ENCODE measurements at places on chromosomes 1 and 21. TPM values are rescaled to one million over a fixed set of nuclear protein-coding genes. Genes with fewer than 3 reads are reported as not detected.

Gene PIP5K1A
- total RNA-seq = 38.9 TPM

Gene LRRC53
- 0.07 TPM for total RNA-seq

Gene ESPN
- 74.3 TPM for total RNA-seq

Gene FAM72D
- total RNA-seq = 4.0 TPM

Gene SPATA6
- total RNA-seq = 9.1 TPM

Gene SYTL1
- total RNA-seq = 17.4 TPM

Gene ATF6
- 19.6 TPM for total RNA-seq

Gene HUNK
- total RNA-seq = 13.0 TPM

Gene RBM11
- total RNA-seq = 0.69 TPM

Gene TSEN15
- total RNA-seq = 18.5 TPM

- DNase-seq = no peak
These were observed 40.8 kb downstream of the ITSN1 start for GRCh38 chr21:33682992-33683627.

DNA sequence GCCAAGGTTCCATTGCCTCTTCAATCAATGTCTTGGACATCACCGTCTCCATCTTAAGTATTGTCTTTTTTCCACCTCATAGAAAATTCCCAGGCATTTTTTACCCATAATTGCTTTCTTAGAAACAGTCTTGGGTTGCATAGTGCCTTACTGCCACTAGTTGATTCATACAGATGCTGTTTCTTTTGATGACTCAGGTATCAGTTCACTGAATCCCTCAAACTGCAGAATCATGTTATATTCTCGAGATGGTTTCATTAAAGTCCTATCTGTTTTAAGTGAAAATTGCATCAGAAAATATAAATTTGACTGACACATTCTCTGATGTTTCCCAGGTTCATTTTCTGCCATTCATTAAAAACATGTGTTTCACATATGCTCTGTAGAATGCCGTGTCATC is 1489.1 kb downstream of the BRINP3 start:
- DNase-seq = no peak

DNA sequence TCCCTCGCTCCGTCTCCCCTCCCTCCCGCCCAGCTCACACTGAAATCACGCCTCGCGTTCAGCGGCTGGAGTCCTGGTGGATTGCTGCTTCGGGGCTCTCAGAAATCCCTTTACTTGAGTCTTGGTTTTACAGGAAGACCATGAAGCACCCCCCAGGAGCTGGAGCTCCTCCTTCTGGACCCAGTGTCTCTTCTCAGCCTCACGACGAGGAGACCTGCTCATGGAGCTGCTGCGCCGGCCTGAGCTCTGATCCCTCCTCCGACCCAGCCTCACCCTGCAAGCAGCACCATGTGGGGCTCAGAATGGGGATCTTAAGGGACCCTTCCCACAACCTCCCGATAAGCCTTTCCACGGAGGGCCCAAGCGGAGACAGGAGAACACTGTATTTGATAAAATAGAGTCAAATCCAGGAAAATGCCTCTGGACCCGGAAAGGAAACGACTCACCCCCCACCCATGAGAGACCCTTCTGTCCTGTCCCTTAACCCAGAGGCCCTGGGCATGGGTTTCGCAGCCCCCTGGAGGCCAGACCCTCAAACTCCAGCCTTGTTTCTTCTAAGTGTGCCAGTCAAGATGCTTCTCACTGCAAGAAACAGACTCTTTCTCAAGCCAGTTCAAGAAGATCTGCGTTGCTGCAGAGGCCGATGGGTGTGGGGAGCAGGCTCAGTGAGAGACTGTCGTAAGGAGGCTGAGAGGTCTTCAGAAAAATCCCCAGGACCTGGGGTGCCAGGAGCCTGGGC is 26.1 kb downstream of the PDE9A start:
- no peak for DNase-seq

GRCh38 chr1:32186077-32186476 is 6.6 kb downstream of the TXLNA start:
- no peak for DNase-seq

DNA sequence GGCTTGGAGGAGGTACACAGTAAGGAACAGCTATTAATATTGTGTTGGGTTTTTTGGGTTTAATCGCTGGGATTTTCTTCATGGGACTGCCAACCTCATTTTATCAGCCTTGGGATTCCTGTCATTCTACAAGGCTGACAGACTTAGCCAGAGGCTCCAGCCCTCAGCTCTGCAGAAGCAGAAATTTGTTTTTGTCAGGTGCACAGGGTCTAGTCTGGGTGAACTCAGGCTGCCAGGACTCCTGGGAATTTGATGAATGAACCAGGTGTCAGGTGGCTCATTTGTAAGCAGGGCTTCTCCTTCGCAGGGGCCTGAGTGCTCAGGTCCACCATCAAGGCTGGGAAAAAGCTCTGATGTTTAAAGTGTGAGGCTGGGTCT is 11.5 kb upstream of the ZNF362 start:
- no peak for DNase-seq

- no peak for DNase-seq
These were observed 1.0 kb downstream of the NTMT2 start for GRCh38 chr1:170146720-170147263.

- DNase-seq = no peak
These were observed 46.8 kb downstream of the TRPM2 start for GRCh38 chr21:44399955-44400790.

DNA sequence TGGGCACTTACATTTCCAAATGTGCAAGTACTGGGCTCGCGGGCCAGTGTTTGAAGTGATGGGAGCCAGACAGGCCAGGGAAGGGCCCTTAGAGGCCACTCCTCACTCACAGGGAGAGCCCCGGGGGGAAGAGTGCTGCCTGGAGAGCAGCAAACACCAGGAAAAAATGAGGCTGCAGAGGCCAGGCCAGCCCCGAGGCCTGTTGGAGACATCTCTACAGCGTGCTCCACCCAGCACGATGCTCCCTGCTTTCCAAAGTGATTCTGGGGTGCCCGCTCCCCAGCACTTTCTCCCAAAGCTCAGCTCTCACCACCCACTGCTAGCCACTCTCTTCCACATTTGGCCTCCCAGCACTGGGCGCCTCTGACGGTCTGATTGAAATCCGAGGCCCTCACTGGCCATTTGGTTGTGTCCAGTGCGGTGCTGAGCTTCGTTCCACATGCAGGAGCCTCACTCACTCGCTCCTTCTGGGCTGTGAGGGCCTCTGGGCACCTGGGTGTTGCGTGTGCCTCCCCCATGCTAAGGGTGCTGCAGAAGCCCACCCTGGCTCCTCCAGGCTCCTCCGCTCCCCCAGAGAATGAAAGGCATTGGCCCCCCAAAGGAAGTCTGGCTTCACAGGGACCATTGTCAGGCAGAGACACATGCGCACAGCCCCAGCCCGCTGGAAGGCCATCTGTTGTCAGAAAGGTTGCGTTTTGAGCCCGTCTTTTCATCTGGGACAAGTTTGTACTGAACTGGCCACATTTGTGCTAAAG is 385.4 kb upstream of the VAMP3 start:
- DNase-seq = peak; percentile 12

DNA sequence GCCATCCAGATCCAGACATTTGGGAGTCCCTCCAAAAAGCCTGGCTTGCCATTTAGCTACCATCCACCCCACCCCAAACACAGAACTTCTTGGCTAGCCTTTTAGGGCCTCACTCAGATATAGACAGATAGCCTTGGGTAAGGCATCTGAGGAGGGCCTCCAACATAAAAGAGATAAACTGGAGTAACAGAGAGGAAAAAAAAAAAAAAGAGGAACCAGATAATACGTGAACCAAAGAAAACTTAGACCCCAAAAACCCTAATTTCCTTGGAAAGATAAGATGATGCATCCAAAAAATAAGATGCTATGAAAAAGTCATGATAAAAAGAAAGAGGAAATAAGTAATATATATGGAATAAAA is 19.8 kb upstream of the LSS start:
- DNase-seq = no peak

DNA sequence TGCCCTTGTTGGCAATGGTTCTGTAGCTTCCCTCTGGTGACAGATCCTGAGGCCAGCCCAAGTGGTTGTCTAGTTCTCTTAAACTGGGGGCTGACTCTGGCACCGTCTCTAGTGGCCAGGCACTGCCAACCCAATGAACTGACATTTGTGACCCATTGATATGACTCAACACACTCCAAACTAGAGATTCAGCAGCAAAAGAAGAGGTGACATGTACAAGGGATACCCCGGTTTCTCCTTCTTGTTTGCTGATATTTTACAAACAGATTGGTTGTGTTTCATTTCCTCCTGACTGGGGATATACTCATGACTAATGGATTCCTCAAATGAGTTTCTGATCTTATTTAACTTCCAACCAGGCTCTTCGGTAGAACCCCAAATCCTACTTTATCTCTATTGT is 65.9 kb upstream of the DNAJC6 start:
- DNase-seq = no peak

- no peak for DNase-seq
These were observed 29.2 kb downstream of the CASZ1 start for GRCh38 chr1:10767282-10767681.

DNA sequence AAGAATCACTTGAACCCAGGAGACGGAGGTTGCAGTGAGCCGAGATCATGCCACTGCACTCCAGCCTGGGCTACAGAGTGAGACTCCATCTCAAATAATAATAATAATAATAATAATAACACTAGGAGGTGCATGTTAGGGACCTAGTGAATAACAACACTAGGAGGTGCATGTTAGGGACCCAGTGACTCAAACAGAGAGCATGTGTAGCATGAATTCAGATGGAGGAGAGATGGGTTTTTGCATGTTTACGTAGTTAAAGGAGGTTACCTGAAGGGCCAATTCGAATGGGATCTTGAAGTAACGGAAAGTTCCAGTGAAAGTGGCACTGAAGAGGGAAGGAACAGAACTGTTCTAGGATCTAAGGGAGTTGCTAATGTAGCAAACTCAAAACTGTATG is 7.1 kb upstream of the KCNK1 start:
- DNase-seq = no peak

DNA sequence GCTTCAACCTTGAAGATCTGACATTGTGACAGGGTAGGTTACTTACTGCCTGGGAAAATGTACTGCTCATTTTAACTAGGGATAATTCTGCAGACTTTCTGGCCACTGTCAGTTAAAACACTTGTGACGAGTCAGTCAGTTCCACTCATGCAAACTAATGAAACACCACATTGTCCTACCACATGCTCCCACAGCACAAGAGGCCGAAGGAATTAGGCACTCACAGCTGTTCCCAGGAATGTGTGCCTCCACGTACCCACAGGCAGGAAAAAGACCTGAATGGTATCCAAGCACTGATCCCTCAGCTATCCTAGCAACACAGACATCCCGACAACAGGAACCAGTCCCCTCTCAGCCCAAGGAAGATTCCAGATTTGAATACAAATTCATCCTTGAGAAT is 12.3 kb downstream of the BCAR3 start:
- no peak for DNase-seq

- DNase-seq = no peak
These were observed 35.5 kb upstream of the PTPRF start for GRCh38 chr1:43495204-43495603.

- no peak for DNase-seq
These were observed 23.1 kb downstream of the DYRK3 start for GRCh38 chr1:206658264-206658980.

- DNase-seq = no peak
These were observed 45.4 kb downstream of the TNFSF18 start for GRCh38 chr1:173005196-173005864.

DNA sequence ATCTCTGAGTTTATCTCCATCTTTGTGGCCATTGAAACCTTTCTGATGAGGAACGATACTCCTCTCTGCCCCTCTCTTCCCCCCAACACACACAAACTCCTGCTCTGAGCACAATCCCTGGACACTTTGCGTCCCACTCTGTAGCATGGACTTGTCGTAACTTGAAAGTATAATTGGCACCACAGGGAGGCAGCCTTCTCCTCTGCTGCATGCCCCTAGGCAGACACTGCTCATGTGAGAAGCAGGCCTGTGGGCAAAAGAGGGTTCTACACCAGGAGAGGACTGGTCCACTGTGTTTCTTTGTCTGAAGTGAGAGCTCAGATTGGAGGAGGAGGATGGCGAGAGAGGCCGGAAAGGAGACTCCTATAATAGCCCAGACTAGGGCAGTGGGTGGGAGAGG is 3.8 kb upstream of the PARS2 start:
- DNase-seq = no peak

GRCh38 chr1:206442101-206442500 is 28.2 kb upstream of the IKBKE start:
- no peak for DNase-seq

DNA sequence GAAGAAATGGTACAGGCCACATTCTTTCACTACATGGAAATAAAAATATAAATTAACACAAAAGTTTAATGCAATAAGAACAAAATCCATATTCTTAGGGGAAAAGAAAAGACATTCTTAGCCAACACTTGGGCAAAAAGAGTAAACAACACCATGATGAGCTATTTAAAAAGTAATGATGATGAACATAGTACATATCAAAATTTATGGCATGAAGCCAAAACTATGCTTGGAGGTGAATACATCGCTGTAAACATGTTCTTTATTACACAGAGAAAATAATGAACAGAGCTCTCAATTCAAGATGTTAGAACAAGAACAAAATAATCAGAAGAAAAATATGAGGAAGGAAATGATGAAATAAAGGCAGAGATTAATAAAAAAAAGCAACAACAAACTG is 158.2 kb downstream of the ZSCAN20 start:
- DNase-seq = no peak

GRCh38 chr1:203158960-203159665 is 16.5 kb downstream of the MYBPH start:
- DNase-seq = no peak

DNA sequence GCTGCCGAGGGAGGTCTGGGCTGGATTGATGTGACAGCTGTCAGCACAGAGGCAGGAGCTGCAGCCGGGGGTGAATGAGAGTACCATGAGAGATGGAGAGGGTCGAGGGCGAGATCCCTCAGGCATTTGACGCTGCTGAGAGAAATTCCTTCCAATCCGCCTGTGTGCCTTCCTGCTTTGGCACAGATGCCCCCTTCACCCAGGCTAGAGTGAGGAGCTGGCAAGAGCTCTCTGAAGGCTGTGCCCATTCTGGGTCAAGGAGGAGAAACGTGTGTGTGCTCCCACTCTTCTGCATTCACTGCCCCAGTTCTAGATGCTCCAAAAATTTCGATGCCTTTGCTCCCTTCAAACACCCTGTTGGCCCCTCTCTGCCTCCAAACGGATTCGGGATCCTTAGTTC is 4.8 kb downstream of the ARTN start:
- no peak for DNase-seq

- no peak for DNase-seq
These were observed 32.2 kb upstream of the AKT3 start for GRCh38 chr1:243882276-243882675.

- DNase-seq = no peak
These were observed 27.6 kb upstream of the PKP1 start for GRCh38 chr1:201255479-201256362.

- no peak for DNase-seq
These were observed 124.8 kb downstream of the ESRRG start for GRCh38 chr1:216598448-216598847.

- no peak for DNase-seq
These were observed 18.1 kb upstream of the SHE start for GRCh38 chr1:154520333-154520732.

- DNase-seq = no peak
These were observed 63.7 kb downstream of the MAP10 start for GRCh38 chr1:232868793-232869491.

- peak; percentile 78 for DNase-seq
These were observed 54.2 kb downstream of the PBX1 start for GRCh38 chr1:164613176-164613575.

Measured in colonic mucosa (tissue), 4 donors.